ENCODE measurements at places on chromosomes 7 and 10.

DNA sequence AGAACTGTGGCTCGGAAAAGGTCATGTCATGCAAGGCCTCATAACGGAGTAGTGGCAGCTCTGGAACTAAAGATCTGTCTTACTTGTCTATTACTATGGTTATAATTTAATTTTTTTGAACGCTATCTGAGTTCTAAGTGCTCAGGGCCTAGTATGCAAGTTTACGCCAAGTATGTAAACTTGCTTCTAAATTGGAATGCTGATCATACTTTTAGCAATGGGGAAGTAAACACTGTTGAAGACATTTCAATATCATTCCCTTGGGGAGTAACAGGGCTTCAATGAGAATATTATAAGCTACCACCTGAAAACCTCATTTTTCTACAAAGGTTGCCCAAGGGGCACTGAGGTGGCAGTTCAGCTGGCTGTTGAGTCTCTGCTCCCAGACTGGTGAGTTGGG is 69.5 kb upstream of the NFKB2 start:
- no peak for DNase-seq

DNA sequence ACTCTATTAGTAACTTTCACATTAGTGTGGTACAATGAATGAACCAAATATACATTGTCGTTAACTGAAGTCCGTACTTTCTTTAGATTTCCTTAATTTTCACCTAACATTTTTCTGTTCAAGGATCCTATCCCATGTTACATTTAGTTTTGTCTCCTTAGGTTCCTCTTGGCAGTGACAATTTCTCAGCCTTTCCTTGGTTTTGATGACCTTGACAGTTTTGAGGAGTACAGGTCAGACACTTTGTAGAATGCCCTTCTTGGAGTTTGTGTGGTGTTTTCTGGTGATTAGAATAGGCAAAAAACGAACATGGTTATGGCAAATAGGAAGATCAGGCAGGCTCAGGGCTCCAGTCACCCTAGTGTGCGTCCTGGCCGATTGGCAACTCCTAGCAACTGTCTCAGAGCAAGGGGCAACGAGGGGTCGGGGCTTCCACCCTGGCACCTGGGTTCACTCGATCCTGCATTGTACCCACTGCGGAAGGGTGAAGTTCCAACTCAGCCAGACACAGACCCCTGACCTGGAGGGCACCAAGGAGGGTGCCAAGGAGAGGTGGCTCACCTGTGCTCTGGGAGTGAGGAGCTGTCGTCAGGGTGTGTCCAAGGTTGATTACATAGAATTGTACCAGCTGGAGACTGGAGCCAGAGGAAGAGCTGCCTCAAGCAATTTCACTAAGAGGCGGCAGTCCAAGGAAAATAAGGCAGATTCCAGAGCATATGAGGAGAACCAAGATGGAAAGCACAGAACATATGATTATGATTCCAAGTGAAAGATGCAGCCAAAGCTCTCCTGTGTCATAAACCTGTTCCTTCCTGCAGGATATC is 37.5 kb downstream of the PAPSS2 start:
- DNase-seq, result no peak

DNA sequence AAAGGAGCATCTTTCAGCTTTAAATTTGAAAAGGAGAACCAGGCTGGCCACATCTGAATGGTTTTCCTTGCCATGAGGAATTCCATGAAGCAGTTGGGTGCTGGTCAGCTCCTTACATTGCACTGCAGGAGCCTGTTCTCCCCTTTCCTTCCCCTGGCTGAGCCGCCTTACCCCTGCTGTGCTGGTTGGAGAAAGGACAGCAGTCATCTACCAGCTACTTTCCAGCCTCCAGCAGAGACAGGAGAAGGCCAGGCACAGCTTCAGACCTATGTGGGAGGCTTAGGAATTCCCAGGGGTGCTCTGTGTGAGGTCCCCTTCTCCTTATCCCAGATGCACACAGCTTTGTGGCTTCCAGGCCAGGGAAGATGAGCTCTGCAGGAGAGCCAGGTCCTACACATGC is 4.7 kb downstream of the C10orf71 start:
- DNase-seq, result no peak

GRCh38 chr10:11115337-11115736 is 97.7 kb downstream of the CELF2 start:
- DNase-seq, result no peak

DNA sequence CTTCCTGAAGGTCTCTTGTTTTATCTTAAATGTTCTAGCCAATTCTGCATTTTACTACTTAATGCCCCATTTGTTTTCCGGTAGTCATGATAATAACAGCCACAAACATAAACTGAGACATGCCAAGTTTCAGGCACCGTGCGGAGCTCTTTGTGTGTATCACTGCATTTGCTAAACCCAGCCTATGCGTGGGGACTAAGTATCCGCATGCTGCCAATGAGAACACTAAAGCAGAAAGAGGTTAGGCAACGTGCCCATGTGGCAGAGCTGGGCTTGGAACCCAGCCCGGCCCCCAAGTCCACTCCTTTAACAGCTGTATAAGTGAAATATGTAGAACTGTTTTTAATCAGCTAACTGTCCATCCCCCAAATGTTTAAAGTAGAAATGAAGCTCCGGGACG is 54.1 kb downstream of the SLIT1 start:
- no peak for DNase-seq

GRCh38 chr7:28879105-28879504 is 79.0 kb downstream of the TRIL start:
- DNase-seq, result no peak

- DNase-seq, result no peak
Observed at GRCh38 chr10:119222966-119223386, 15.6 kb downstream of the GRK5 start.

- no peak for DNase-seq
Observed at GRCh38 chr7:2978408-2978807, 65.3 kb downstream of the CARD11 start.

DNA sequence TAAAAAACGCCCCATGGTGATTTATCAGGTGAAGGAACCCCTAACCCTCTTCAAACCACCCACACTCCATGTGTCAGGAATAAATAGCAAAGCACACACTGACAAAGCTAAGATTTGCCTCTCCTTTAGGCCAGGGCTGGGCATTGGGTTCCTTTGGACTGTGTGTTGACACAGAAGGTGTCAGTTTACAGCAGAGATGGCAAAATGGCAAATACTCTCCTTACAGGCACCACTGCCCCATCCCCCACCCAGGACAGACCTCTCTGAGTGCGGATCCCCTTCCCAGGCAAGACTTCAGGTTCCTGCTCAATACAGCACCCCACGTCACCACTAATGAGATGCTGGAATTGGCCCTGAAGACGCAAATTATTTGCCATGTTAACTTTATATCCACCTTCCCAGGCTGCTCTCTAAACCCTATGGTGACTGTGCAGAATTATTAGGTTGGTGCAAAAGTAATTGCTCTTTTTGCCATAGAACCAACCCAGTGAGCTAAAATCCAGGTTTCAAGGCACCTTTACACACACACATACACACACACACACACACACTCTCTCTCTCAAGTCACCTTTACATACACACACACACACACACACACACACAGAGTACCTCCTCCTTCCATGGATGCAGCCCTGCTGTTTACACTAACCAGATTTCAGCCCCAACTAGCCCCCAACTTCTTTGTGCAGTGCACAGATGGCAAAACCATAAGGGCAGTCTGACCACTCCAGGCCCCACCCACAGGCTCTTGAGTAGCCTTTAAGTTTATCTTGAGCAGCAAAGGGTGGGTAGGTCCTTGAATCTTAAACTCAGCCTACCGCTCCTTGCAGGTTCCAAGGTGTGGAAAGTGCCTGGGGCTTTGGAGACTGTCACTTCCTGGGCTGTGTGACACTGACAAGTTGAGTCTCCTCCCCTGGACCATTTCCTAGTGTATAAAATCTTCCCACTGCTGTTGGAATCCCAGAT is 4.0 kb upstream of the ZCCHC24 start:
- no peak for DNase-seq

DNA sequence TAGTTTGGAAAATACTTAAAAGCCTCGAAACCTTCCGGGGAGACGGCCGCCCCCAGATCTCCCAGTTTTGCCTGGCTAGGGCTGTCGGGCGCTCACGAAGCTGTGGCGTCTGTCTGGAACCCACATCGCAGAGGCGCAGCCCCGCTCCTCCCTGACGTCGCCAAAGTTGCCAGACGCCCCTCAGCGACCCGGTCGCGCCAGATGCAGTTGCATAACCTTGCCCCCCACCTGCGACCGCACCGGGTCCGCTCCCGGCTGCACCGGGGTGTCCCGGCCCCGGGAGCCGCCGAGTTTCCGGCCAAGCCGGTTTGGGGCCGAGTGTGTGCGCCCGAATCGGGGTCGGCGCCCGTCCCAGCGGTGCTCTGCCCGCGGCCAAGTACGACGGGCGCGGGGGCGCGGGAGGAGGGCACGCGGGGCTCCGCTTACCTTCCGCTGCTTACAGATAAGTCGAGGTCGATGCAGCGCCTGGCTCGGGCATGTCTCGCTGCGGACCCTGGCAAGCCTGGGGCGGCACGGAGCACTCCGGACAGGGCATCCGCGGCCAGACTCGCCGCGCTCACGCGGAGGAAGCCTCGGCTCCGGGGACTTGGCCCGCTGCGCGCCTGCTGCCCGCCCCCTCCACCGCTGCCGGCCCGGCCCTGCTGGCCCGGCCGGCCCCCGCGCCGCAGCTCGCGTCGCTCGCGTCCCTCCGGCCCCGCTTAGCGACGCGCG is 665 bp downstream of the INSYN2A start:
- DNase-seq, result no peak

DNA sequence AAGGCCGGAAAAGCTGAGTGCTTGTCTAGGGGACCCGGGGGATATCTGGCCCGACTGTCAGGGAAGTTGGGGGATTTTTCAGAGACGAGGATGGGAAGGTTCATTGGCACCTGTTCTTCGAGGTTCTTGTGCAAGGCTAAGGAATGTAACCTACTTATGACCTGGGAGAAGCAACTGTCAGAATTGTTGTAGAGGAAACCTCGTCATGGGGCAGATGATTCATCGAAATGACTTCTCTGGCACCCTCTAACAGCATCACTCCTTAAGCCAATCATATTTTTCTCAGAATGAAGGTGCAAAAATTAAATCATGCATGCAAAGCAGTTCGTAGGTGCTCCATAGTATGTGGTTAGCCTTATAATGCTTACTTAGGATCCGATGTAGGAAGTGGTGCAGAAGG is 58.6 kb downstream of the PLXDC2 start:
- no peak for DNase-seq

- no peak for DNase-seq
Observed at GRCh38 chr7:116429986-116430619, 69.4 kb upstream of the CAV2 start.

- no peak for DNase-seq
Observed at GRCh38 chr10:130459011-130459410, 322.8 kb downstream of the GLRX3 start.

GRCh38 chr10:5540080-5540479 is 15.3 kb downstream of the CALML3 start:
- DNase-seq, result no peak

DNA sequence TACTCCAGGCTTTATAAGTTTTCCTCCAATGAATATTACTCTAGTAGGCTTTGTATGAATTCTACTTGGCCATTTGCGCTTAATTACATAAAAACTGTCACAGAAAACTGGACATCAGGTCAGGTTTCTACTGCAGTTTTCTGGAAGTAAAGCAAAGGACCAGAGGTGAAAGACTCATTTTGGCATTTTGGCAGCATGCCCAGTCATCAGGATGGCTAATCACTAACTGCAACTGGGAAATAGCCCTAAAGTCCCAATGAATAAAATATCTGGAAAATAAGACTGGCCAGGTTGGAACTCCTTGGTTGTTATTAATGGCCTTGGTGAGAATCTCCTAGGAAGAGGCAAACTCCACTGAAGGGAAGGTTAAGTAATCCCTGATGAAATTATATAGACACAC is 75.5 kb downstream of the COPG2 start:
- peak; percentile 2 for DNase-seq

GRCh38 chr7:3289996-3290395 is 11.1 kb upstream of the SDK1 start:
- peak; percentile 4 for DNase-seq

- no peak for DNase-seq
Observed at GRCh38 chr10:47457528-47457820, 26.4 kb downstream of the ANXA8 start.

DNA sequence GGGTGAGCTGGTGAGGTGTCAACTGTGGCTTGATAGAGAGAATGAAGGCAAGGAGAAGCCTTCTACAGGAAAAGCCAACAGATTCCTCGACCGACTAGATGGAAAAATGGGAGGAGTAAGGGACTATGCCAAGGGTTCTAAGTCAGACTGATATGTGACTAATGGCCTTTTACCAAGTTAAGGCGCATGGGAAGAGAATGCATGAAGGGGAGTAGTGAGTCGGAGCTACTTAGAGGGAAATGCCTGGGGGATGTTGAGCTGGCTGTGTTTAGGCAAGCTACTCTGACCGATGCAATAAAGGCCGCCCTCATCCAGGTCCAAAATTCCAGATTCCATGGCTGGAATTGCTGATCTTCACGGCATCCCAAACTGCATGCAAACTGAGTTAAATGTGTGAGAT is 48.2 kb downstream of the APBB1IP start:
- DNase-seq, result peak; percentile 93

- peak; percentile 49 for DNase-seq
Observed at GRCh38 chr10:28375399-28376354, 72.8 kb upstream of the MPP7 start.

GRCh38 chr7:110987127-110987693 is 103.7 kb upstream of the LRRN3 start:
- no peak for DNase-seq

- no peak for DNase-seq
Observed at GRCh38 chr10:11104772-11105675, 87.4 kb downstream of the CELF2 start.

- no peak for DNase-seq
Observed at GRCh38 chr10:114605155-114605797, 52.8 kb downstream of the ABLIM1 start.

DNA sequence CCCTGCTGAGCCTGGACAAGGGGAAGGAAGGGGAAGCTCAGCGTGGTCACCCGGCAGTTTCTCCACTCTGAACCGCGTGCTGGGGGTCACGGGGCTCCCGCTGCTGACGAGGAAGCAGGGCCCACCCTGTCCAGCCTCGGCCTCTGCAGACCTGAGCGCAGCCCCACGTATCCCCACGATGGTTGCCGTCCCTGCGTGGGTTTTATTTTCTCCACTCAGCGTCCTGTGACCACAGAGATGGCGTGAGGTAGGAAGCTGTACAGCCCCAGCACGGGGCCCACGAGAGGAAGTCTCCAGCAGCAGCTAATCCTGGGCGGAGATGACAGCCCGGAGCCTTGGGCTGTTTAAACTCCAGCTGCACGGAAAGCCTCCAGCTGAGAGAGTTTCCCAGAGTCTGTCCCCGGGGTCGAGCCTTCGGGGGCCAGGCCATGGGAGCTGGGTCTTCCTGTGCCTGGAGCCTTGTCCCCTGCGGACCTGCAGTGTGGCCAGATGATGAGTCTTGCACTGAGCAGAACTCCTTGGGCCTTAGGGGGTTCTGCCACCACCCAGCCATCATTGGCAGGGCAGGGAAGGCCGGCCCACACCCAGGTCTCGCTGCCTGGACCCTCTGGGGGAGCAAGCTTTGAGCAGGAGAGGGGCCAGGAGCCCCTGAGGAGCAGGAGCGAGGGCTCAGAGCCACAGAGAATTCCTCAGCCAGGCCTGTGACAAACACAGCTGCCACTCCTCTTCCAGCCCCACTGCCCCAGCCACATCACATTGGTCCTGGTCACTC is 72.8 kb upstream of the FAM20C start:
- DNase-seq, result no peak

- DNase-seq, result peak; percentile 55
Observed at GRCh38 chr7:134645935-134646334, 718 bp upstream of the BPGM start.
